Fibroblast of lung (primary cell): ENCODE measurements at places on chromosomes 6 and 20. TPM values are rescaled to one million over a fixed set of nuclear protein-coding genes. Genes with fewer than 3 reads are reported as not detected.

Gene RAET1G
- 3.3 and 8.8 TPM in 2 replicates for total RNA-seq

Gene FKBP5
- total RNA-seq: 13.4 and 16.3 TPM in 2 replicates

Gene FAM229B
- 10.0 and 20.3 TPM in 2 replicates for total RNA-seq

Gene ZSCAN16
- 5.9 and 6.6 TPM in 2 replicates for total RNA-seq

Gene FILIP1
- 0.33 and 0.77 TPM in 2 replicates for total RNA-seq

Gene PI3
- not detected in 2 replicates for total RNA-seq

Gene GSTA2
- total RNA-seq: not detected in 2 replicates
